ENCODE measurements at places on chromosomes 6 and 20.

GRCh38 chr6:166905505-166906134 lies 50.7 kb downstream of the RNASET2 start:
- DNase-seq = no peak

DNA sequence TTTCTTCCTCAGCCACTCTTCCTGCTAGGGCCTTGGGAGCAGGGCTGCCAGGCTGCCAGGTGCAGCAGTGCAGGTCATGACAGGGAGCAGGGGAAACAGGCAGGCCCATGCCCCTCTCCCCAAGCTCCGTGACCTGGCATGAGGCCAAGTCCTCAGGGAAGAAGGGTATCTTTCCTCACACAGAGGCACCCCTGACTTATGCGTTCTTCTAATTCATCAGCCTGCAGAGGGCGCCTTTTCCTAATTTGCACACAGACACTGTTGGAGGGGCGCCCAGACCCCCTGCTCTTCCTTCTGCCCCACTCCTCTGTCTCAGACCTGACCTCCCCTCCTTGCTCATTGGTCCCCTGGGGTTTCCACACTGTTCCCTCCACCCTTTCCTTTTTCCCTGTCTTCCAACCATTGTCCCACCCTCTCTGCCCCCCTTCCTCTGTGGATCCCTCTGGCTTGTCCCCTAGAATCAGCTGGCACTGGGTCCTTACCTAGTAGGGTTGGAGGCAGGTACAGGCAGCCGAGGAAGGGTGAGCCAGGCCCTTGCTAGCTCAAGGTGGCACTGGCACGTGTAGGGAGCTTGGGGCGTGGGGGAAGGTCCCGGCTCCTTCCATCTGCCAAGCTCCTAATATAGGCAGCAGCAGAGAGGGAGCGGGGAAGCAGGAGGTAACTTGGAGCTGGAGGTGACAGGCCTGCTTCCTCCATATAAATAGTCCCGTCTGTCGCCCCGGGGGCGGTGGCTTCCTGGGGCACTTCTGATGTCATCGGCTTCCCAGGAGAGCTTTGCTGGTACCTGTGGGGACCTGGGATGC lies 154.9 kb upstream of the MLN start:
- no peak for DNase-seq

DNA sequence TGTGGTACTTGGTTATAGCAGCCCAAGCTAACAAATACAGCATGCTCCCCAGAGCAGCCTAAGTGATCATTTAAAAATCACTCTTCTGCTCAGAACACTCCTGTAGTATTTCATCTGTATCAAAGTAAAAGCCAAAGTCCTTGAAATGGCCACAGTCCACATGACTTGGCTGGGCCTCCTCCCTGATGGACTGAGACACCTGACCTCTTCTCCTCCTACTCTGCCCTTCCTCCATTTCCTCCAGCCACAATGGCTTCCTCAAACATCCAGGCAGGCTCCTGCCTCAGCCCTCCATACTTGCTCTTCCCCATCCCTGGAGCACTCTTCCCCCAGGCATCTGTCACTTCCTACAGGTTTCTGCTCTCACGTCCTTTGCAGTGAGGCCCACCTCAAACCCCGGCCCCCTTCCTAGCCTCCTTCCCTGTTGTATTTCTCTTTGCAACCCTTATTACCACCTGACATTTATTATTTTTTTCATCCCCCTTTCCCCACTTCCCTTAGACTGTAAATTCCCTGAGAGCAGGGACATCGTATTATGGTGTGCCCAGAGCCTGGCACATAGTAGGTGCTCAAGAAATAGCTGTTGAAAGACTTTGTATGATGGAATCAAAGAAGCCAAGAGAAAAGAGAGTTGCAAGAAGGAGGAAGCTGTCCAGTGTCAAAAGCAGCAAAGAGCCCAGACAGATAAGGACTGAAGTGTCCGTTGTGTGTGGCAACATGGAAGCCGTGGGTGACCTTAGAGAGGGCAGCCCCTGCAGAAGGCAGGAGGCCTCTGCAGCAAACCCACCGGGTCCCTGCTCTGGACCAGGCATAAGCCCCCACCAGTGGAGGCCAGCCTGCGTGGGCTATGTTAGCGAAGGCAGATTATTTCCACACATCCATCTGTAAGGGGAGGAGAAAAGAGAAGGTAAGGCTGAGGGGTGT lies 87.5 kb downstream of the TRERF1 start:
- DNase-seq = no peak

DNA sequence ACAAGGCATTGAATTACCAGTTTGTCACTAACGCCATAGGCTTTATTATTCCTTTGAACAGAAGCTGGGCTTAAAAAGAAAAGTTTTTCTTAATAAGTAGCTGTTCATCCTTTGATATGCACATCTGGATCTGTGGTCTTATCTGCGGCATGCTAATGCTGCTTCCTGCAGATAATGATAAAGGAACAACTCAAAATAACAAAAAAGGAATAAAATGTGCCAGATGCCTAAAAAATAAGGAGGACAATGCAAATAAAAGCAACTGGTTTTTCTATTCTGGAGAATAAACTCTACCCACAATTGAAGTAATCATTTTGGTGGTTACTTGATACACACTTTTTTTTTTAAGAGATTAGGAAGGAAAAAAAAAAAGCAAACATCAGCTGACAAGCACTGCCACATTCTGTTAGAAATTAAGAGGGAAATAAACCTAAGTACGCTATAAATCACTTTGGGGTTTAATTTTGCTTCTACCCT lies 156.8 kb upstream of the SALL4 start:
- no peak for DNase-seq

GRCh38 chr6:128648022-128648598 lies 127.7 kb upstream of the PTPRK start:
- DNase-seq = no peak

Data from SIG-M5 (cell line).